ENCODE measurements at places on chromosomes 1 and 21.

DNA sequence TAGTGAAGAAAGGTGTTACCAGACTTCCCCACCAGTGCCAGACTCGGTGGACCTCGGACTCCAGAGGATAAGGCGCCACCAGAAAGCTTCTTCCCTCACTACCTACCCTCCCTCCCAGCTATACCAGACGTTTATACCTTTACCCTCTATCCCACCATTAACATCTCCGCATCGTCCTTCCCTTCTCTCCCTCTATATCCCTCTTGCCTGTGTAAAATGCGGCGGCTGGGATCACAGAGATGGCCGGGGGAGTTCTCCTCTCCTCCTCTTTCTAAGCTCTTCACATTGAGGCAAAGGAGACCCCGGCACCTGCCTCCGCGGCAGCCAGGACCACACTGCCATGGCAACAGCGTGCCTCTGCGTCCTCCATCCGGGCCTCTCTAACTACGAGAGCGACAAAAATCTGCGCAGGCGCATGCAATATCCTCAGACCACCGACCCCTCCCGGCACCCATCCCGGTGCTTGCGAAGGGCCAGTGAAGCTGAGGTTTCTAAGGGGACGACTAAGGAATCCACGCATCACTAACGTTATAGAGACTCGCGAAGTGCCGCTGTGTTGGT, at the start of gene CCDC181:
TSS of gene CCDC181 (minus strand) at position 394 of the 561 bp plus-strand sequence. CDS start 2,547 bp downstream, outside the sequence.
- peak; percentile 76 for DNase-seq

GRCh38 chr1:222880587-222880986, 65.7 kb downstream of the DISP1 start:
- no peak for DNase-seq

GRCh38 chr1:40782371-40782956, 1.1 kb upstream of the KCNQ4 start:
- DNase-seq: no peak

DNA sequence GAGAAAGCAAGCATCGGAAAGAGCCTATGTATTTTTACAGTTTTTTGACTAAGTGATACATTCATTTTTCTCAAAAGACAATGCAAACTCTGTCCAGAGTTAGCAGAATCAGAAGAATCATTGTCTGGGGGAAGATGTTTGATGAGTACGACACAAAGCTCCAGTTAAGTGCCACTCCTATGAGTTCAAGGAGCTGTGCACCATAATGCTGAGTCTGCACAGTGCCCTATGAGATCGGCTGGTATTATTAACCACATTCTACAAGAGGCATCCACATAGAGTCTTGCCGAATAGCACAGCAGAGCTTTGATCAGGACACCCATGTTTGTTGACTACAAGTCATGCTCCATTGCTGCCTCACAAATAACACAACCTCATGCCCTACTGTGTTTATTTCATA, 54.9 kb upstream of the RAP1GAP start:
- no peak for DNase-seq

- no peak for DNase-seq
These were observed 79.6 kb downstream of the ATP1B1 start for GRCh38 chr1:169186106-169186505.

DNA sequence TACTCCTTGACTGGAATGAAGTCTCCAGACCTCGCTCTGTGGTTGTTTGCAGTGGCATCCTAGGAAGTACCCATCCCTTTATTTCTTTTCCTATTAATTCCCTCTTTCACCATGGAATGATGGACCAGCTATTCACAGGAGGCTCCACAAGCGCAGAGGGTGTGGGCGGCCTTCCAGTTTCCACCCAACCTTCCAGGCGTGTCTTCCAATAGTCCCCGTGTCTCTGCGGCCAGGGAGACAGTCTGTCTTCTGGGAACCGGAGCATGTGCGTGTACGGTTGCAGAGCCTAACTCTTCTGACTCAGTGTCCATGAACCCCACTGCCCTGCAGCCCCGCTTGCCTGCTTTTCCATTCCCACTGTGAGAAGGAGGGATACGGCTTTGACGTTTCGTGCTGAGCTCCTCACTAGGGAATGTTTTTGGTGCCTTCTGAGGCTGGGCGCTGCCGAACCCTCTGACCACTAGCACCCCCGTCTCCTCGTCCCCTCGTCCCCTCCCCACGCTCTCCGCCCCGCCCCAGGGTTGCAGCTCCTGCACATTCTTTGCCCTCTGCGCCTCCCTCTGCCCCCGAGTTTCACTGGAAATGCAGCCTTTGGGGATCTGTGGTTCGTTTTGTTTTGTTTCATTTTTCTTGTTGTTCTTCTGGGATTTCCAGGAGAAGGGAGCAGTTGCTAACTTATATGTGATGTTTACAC, 26.3 kb upstream of the FAM3B start:
- DNase-seq: no peak

GRCh38 chr1:243596431-243597062, 253.5 kb downstream of the AKT3 start:
- no peak for DNase-seq

GRCh38 chr1:65388908-65389695, 31.4 kb upstream of the LEPR start:
- no peak for DNase-seq

DNA sequence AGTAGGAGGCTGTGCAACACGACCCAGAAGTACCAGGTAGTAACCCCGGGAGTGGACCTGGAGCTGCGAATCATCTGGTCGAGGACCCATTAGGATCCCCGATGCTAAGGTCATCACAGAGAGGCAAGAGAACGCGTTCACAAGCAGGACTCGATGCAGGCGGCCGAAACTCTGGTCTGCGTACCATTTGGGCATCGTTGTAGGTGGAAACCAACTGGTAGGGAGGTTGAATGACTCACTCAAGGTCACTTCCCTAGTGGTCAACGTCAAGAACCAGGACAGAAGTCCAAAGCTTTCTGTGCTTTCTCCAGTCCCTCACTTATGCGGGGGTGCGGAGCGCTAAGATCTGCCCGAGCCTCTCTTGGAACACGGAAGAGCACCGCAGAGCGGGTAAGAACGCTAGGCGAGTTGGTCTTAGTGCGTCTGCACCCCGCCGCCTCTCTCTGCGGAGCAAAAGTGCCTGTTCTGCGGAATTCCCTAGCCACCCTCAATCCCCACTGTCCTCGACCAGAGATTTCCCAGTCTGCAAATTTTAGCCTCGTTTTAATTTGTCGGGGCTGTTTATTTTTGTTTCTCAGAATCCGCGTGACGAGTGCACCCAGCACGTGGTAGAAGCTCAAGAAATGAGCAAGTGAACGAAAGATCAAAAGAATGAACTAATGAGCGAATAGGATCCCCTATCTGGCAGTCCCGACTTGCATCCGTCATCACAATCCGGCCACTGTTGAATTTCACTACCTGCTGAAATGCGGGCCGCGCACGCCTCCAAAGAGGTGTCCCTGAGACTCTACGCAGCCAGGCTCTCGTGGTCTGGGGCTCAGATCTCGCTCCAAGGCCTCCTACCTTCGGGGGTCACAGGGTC, 12.2 kb downstream of the HLX start:
- DNase-seq: no peak

DNA sequence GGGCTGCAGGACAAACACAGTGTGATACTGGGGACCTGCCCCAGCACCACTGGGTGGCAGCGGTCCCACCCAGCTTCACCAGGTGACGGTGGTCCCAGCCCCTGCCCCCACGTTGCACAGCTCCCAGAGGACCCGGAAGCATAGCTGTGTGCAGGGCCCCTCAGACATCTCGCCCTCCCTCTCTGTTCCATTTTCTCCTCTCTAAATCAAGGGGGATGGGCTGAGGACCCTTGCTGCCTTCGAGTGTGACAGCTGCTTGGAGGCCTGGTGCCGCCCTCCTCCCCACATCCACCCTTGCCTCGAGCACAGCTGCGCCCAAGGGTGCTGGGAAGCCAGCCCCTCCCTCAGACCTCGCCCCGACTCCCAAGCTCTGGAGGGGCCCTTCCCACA, 16.1 kb upstream of the LRRC3 start:
- DNase-seq: no peak

DNA sequence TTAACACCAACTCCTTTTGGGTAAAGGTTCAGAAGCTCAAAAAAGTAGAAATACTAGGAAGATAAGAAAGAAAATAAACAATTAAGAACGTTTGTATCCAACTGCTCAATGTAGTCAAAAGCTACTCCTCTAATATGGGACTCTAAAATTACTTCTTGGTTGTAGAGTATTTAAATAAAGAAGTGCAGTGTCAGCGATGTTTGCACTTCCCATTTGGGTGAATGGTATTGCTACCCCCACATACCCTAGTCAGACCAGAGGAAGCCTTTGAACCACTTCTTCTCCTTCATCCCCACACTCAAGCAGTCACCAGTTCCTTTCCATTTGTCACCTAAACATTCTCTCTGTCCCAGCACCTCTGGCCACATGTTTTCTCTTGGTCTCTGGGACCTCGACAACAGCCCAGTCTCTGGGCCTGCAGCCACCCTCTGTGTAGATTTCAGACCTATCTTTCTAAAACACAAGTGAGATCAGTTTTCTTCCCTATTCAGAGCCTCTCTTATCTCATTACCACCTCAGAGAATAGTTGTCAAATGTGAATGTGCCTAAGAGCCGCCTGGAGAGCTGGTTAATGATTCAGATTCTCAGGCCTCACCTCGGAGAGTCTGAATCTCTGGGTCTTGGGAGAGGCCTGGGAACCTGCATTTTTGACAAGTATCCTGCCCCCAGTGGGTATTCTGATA, 109.8 kb downstream of the OMA1 start:
- DNase-seq: no peak

- DNase-seq: no peak
These were observed 52.1 kb downstream of the COL6A1 start for GRCh38 chr21:46033410-46034400.

- no peak for DNase-seq
These were observed 49.5 kb downstream of the LUZP1 start for GRCh38 chr1:23118957-23119792.

DNA sequence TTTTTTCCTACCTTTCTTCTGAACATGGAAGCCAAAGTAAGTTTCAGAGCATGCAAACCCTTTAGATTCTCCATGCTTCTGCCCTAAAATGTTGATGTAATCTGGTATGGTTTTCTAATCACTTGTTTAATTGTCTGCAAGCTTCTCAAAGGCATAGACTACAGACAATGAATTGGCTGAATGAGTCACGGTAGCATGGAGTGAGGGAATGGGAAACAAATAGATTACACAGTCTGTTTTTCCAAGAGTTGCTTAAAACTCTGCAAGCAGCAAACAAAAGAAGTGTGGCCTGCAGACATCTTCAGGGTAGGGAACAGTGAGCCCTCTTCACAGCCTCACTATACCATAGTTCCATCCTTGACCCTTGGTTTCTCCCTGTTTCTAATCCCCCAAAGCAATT, 326.0 kb downstream of the BARHL2 start:
- DNase-seq: no peak

GRCh38 chr1:64041371-64042131, 161.9 kb upstream of the UBE2U start:
- DNase-seq: no peak

- no peak for DNase-seq
These were observed 9.9 kb upstream of the RD3 start for GRCh38 chr1:211501711-211502400.

GRCh38 chr21:45640888-45641479, 2.5 kb upstream of the PCBP3 start:
- DNase-seq: no peak

DNA sequence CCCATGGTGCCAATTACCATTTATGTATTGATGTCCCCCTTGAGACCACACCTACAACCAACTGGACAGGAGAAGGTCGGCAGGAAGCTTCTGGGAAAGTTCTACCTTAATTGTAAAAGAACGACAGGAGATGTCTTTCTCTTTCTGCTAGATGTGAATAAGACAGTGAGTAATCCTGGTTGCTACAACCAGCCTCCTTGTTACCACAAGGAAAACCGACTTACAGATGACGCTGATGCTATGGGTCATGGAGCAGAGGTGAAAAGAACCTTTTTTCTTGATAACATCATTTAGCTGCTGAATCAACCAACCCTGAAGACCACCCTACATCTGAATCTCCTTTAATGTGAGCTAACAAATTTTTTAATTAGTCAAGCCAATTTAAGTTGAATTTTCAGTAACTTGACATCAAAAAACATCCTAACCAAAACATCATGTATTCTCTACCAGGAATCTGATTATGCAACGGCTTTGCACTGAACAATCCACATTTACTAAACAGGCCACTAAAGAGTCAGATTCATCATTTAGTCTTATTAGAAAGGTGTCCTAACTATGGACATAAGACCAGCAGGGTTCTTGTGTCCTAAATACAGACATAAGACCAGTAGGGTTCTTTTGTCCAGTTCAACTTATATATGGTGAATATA, 23.0 kb downstream of the RGS2 start:
- DNase-seq: no peak

- no peak for DNase-seq
These were observed 451.7 kb downstream of the SIPA1L2 start for GRCh38 chr1:232178191-232178590.

DNA sequence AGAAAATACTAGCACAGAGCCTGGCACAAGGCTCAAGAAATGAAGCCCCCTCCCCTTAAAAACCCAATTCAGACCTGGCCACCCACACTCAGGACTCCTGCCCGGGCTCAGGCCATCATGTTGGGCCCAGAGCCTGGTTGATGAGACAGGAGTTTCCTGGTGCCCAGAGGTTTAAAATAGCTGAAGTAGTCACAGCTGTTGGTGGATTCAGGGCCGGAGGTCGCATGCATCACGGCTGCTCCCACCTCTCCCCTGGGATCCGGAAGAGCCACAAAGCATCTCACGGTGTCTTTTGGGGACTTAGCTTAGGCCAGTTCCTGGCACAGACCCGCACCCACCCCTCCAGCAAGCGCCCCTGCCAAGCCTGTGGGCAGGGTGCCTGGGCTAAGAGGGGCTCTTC, 2.6 kb upstream of the PADI2 start:
- no peak for DNase-seq

All from NCI-H1417 treated with DMSO at 0.1 percent for 48 hours (cell line).